ENCODE measurements at places on chromosomes 7 and 10. TPM values are rescaled to one million over a fixed set of nuclear protein-coding genes. Genes with fewer than 3 reads are reported as not detected.

Gene HTR7
- 0.19 TPM for total RNA-seq

Gene UNC5B
- 4.3 TPM for total RNA-seq

Gene CCL24
- not detected for total RNA-seq

Gene HOXA1
- 0.56 TPM for total RNA-seq

Gene FAM241B
- total RNA-seq, result 0.84 TPM

Gene TPST1
- total RNA-seq, result 63.2 TPM

Gene TMEM178B
- total RNA-seq, result 1.3 TPM

Gene PILRA
- total RNA-seq, result 9.6 TPM

Gene NACAD
- 4.4 TPM for total RNA-seq

Gene TPK1
- 9.5 TPM for total RNA-seq

Gene DYDC1
- not detected for total RNA-seq

Gene CDK1
- total RNA-seq, result 8.0 TPM

Gene VSTM2A
- total RNA-seq, result 0.37 TPM

Gene AQP1
- 291 TPM for total RNA-seq

Gene CACNB2
- 4.5 TPM for total RNA-seq

Gene C7orf57
- total RNA-seq, result not detected

Gene PAPOLB
- total RNA-seq, result 1.4 TPM

Gene NKX2-3
- total RNA-seq, result 15.4 TPM

Gene BMPER
- total RNA-seq, result 6.1 TPM

Gene GLI3
- total RNA-seq, result 10.0 TPM

Gene LYZL2
- not detected for total RNA-seq

Gene SPDYE1
- total RNA-seq, result not detected

Gene CDH23
- 41.9 TPM for total RNA-seq

Gene TRIL
- 15.1 TPM for total RNA-seq

Gene CPN1
- total RNA-seq, result not detected

Gene CAMK2B
- 0.48 TPM for total RNA-seq

Gene SDK1
- 3.0 TPM for total RNA-seq

Gene IDI2
- not detected for total RNA-seq

Gene VENTX
- 0.93 TPM for total RNA-seq

Gene MEIG1
- not detected for total RNA-seq

Gene MACROH2A2
- 4.1 TPM for total RNA-seq

Gene NUTM2B
- 0.84 TPM for total RNA-seq

Gene SLC18A3
- total RNA-seq, result not detected

Gene MTPN
- 84.7 TPM for total RNA-seq

Gene CALHM1
- total RNA-seq, result not detected

Gene COL13A1
- 0.46 TPM for total RNA-seq

Gene ERV3-1
- total RNA-seq, result 40.4 TPM

Gene UCMA
- not detected for total RNA-seq

Gene GTPBP10
- total RNA-seq, result 9.4 TPM

Gene MSMB
- not detected for total RNA-seq

Gene TAS2R41
- total RNA-seq, result not detected

Gene ARHGAP22
- total RNA-seq, result 3.2 TPM

Gene CSTF2T
- 33.7 TPM for total RNA-seq

Gene MUC12
- total RNA-seq, result not detected

Gene C10orf105
- total RNA-seq, result 0.24 TPM

Gene CLDN15
- 43.3 TPM for total RNA-seq

Gene DNAJC12
- total RNA-seq, result 3.3 TPM

Gene TMEM140
- 106 TPM for total RNA-seq

Gene CYP3A4
- total RNA-seq, result 1.8 TPM

Gene NPTX2
- total RNA-seq, result 2.2 TPM

Gene GNAT3
- not detected for total RNA-seq

Gene TDRD1
- total RNA-seq, result 0.31 TPM

Gene CTTNBP2
- 4.7 TPM for total RNA-seq

Gene COL1A2
- total RNA-seq, result 200 TPM

Gene GBF1
- total RNA-seq, result 31.5 TPM

Gene PRLHR
- not detected for total RNA-seq

Gene PPP1R9A
- total RNA-seq, result 13.0 TPM

Gene PDE6C
- not detected for total RNA-seq

Gene ACSM6
- total RNA-seq, result not detected
